GM06990 (cell line): ENCODE measurements at places on chromosomes 5 and 9.
A peak's percentile ranks its signal among the peaks of the same experiment; 100 is the strongest.

- DNase-seq = no peak
These were observed 193.7 kb upstream of the NREP start for GRCh38 chr5:111950660-111951059.

DNA sequence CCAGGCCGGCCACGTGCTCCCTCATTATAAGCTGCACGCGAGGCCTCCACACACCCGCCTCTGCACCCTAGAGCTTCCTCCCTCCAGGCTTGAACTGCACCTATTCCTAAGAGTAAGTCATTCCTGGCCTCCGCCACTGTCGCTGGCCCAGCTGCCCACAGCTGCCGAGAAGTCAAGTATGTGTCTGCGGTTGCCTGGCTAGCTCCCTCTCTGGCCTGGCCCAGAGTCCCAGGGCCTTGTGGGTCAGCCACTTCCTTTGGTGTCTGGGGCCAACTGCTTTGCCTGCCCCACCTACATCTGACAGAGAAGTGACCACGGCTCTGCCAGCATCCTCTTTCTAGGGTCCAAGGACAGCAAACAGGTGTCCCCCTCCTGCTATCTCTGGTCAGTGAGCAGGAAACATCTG lies 18.3 kb downstream of the ABO start:
- DNase-seq = no peak

DNA sequence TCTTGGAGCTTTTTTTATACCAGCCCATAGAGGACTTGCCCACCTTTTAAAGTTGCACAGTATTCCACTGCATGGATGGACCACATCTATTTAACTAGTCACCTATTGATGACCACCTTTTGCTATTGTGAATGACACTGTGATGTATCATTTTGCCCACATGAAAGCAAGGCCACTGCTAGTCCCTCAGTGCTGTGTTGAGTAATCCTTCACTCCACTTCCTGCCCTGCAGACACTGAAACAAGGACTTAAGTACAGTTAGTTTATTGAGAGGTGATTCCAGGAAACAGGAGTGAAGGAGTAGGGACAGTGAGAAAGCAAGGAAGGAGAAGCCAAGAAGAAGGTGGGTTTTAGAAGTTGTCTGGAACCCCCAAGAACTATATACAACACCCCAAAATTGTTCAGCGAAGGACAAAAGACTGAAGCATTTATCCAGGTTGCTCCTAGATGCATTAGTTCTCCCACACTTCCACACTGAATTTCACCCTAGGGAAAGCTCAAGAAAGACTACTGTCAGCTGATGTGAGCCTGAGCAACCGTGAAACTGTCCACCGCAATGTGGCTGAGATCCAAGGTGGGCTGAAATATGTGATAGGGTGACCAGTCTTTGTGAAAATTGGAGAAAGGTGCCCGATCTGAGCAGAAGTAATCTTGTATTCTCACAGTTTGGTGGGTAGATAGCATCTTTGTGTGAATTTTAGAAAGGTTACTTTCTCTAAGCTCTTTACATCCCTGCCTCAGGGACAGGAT lies 45.2 kb upstream of the ANKRD31 start:
- DNase-seq = no peak

- DNase-seq = no peak
These were observed 79.1 kb downstream of the MROH2B start for GRCh38 chr5:40991981-40992559.

GRCh38 chr5:154262342-154262741 lies 71.8 kb downstream of the GALNT10 start:
- DNase-seq = no peak

DNA sequence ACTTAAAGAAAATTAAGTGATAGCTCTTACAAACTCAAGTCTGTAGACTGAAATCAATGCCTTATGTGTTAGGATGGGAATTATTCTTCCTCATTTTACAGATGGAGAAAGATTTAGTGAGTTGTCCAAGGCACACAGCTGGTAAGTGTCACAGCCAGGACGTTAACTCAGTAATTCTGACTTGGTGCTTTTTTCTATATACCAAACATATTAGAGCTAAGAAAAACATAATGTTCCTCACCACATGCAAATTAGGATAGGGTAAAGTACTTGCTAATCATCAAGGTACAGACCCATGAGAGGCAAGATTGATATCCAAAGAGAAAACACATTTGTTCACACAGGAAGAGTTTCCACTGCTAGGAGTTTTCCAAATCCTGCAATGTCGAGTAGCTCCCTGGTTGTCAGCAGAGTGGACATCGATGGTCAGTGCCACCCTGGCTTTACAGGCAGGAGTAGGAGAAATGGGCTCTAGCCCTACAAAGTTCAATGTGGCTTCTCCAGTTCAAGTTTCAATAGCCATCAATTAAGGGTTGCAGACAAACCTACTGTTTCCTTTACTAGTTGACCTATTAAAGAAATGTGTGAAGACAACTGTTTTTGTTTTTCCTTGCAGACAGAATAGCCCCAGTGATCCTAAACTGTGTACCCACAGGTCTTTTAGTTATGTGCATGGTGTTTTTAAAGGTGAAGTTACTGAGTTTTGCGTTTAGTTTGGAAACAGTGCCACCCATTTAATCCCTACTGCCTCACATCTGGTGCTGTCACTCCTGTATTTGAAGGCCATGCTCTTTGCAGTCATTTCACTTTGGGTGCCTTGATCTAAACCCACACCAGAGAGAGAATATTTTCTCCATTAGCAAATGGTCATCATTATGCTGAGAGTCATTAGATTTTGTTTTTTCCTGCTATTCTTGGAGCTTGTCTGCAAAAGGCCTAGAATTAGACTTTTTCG lies 460.8 kb upstream of the SMARCA2 start:
- no peak for DNase-seq

GRCh38 chr5:176608142-176608705 lies 1.7 kb downstream of the GPRIN1 start:
- DNase-seq = no peak

- DNase-seq = no peak
These were observed 113.3 kb downstream of the CRB2 start for GRCh38 chr9:123469282-123469681.

DNA sequence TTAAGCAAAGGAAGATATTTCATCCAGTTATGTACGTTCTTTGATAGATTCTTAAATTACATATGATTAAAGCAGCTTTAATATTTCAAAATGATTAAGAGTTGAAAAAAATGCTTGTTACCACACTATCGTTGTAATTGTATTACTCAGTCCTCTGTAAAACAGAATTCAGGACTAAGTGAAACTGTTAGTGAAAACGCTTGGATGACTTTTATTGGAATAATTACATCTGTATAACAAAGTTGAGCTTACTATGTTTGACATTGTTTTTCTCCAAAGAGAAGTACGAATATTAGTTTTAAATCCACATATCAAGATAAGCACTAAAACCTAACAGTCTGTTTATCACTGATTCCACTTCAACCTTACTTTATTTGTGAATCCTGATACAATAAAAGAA lies 8.7 kb upstream of the NADK2 start:
- no peak for DNase-seq

GRCh38 chr5:35058374-35058788 lies 10.6 kb upstream of the AGXT2 start:
- peak; percentile 64 for DNase-seq

- DNase-seq = no peak
These were observed 195.6 kb downstream of the SAXO1 start for GRCh38 chr9:18837402-18837801.

DNA sequence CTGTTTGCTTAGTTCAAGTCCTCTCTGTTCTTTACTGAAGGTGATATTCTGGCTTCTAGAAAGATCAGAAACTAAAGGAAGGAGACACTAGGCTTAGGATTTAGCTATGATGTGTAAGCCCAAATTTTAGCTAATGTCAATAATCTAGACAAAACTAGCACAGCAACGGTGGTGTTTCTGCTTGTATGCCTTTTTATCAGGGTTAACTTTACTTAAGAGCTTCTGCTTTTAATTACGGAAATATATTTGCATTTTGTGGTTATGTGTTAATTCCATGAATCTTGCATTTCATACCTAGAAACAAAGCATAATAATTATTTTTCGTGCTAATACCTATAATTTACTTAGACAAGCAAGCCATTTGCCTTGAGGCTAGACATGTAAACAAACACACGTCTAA lies 96.1 kb downstream of the PAX5 start:
- DNase-seq = no peak

DNA sequence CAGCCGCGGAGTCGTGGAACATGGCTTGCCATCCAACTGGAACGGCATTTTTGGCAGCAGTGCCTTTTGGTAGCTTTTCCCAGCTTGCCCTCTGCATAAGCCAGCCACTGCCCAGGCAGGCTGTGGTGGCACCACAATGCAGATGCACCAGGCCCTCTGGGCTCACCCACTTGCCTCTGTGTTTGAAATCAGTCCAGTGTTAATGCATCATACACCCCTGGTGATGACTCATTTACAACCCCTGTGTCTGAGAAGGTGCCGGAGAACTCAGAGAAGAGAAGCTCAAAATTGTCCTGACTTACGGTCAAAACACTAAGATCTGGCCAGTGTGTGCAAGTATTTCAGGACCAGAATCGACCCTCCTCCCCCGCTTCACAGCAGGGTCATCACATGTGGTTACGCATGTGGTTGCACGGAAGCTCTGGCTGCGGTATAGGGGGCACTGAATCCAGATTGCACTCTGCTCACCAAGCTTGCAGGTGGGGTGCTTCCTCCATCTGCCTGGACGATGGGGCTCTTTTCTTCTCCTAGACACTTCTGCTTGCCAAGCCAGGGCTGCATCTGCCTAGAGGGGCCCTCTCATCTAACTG lies 66.5 kb upstream of the SMIM15 start:
- DNase-seq = peak; percentile 28

GRCh38 chr9:90890146-90890810 lies 88.7 kb downstream of the SYK start:
- no peak for DNase-seq

GRCh38 chr9:133403766-133404453 lies 13.9 kb downstream of the REXO4 start:
- DNase-seq = no peak

- no peak for DNase-seq
These were observed 1.3 kb downstream of the NIM1K start for GRCh38 chr5:43193181-43193893.

GRCh38 chr9:134426436-134426835 lies 100.2 kb downstream of the RXRA start:
- DNase-seq = no peak

- no peak for DNase-seq
These were observed 303.3 kb upstream of the ACTBL2 start for GRCh38 chr5:57785946-57786345.

GRCh38 chr9:137176302-137177182 lies 4.7 kb upstream of the TMEM210 start:
- DNase-seq = no peak

GRCh38 chr5:17019324-17019723 lies 83.2 kb upstream of the MYO10 start:
- DNase-seq = no peak

DNA sequence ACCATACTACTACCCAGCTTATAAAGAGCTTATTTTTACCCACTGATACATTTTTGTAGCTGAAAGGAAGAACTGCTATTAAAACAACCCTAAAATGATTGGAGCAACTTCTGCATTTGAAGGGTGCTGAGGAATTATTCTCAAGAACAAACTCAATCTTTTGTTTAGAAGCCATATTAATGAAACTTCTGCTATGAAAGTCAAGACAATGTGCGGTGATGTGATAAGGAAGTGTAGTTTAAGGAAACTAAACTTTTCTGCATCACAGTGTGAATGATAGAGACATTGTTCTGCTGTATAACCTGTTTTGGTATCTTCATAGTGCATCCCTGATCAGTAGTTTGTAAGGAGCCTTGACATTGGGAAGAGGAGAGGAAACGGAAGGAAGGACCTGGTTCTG lies 408.5 kb downstream of the TMEM38B start:
- DNase-seq = no peak

GRCh38 chr9:95138474-95138873 lies 179.0 kb downstream of the FANCC start:
- DNase-seq = no peak

- DNase-seq = no peak
These were observed 515 bp downstream of the UTP15 start for GRCh38 chr5:73565969-73566547.

DNA sequence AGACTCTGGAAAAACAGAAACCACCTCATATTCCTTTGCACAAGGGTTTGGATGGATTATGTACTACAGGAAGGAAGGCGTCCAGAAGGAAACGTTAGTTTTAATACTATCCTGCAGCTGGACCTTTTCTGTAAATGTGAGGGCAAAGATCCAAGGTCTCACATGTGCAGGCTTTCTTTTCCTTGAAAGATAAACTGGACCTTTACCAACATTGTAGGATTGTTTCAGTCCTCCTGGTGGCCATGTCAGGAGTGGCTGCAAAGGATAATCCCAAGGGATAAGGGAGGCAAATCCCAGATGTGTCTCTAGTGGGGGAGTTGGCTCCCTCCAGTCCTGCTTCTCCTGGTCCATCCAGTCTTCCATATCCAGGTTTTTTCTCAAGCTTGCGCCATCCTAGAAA lies 397.5 kb downstream of the HTR1A start:
- DNase-seq = no peak

- no peak for DNase-seq
These were observed 75.7 kb upstream of the GLIS3 start for GRCh38 chr9:4375424-4376200.

DNA sequence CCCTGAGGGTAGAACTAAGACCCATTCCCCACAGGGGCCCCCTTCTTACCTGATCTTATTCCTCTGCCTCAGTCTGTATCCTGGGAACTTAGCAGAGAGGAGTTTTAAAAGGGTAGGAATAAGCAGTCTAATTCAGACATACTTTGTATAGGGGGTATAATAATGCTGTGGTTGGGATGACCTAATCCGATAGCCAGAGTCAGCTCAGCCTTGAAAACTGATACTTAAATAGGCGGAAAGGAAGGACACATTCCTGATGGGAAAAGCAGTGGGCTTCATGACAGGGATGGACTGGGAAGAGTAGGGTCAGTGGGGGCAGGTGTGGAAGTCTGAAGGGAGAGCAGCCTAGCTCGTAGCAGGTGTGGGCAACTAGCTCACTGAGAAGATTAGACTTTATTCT lies 52.2 kb upstream of the TESK1 start:
- no peak for DNase-seq

DNA sequence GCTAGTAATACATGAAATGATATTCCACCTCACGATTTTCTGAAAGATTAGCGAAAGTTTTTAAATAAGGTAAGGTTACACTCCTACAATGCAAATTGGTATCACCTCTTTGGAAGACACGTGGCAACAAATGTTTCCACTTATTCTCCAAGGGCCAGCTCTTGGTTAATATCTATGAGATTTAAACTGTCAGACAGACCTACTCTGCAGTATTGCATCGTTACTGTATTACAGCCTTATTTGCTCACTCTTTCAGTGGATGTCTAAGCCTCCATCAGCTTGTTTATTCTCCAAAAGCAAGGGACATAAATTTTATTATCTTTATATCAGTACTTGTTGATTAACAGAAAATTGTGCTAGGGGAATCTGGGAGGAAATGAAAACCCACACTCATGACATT lies 135.7 kb downstream of the MLLT3 start:
- no peak for DNase-seq

GRCh38 chr5:374631-375335 lies 53.3 kb downstream of the AHRR start:
- DNase-seq = no peak

GRCh38 chr5:172102913-172103626 lies 85.0 kb downstream of the STK10 start:
- DNase-seq = no peak
